ENCODE measurements at places on chromosomes 3 and 15.
A peak's percentile ranks its signal among the peaks of the same experiment; 100 is the strongest.

- DNase-seq, result no peak
These were observed 118.2 kb upstream of the GOLIM4 start for GRCh38 chr3:168213920-168214319.

DNA sequence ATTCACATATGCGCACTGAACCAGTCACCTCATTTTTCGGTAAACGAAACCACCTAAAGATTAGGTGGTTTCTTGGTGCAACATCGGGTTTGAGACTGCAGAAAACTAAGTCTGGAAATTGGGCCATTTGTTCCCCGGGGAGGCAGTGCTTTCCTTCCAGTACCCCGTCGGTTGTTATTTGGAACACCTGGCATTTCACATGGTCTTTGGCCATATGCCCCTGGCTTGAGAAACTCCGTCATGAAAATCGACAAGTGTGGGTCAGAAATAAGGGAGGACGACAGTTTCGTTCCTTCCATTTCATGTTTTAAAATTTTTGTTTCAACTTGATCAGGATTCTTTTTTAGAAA lies 544 bp upstream of the GATM start:
- DNase-seq, result no peak

DNA sequence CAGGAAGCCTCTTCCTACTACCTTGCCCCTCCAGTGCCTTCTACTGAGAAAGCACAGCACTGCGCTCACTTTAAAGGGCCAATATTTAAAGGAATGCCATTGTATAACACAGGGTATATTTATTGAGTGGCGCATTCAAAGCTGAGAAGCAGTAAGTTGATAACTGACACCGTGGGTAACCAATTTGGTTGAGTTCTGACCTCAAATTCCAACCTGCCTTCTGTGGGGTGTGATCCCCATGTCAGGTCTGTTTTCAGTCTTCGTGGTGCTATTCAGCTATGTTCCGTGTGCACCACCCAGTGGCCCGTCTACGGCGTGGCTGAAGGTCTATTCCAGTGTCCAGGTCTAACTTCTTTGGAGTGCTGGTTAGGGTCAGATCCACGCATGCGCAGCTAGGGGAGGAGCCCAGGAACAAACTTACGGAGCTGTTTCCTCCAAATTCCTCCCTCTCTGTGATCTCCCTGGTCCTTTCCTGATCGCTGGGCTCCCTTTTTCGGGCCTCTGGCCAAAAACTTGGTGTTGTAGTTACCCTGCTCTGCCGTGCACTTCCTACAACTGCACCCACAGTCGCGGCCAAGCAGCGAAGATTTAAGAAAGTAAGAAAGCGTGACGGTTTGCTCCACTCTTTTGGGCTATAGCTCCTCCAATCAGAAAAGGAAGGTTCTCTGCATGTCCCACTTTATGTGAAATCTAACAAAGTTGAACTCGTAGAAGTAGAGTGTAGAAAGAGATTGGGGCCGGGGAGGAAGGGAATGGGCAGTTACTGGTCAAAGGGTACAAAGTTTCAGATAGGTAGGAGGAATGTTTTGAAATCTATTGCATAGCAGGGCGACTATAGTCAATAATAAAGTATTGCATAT lies 7.7 kb downstream of the LRRC2 start:
- peak; percentile 51 for DNase-seq

DNA sequence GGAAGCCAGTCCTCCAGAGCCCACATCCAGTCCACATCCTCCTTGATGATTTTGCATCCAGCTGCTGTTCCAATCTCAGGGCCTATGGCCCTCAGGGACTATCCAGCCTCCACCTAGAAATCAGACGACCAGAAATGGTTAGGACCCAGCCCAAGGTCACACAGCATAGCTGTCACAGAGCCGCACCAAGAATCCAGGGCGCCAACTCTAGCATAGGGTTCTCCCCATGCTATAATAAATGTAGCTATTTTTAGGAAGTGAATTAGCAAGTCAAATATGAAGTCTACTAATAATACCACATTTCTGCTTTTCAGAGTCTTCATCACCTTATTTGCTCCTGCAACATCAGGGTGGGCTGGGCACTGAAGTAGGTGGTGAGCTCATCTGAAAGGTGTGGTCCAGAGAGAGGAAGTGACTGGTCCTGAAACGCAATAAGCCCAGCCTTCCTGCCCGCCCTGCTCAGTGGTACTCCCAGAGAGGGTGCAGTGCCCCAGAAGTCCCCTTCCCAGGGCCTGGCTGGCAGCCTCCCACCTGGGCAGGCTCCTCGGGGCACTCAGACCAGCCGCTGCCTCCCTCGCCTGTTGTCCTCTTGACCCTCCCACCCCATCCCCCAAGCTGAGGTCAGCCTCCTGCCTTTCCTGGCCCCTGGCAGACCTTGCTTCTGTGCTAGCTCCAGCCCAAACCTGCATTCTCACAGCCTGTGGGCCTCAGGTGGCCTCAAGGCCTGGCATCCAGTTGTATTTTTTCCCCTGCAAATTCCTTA lies 17.6 kb upstream of the CYP11A1 start:
- DNase-seq, result no peak

DNA sequence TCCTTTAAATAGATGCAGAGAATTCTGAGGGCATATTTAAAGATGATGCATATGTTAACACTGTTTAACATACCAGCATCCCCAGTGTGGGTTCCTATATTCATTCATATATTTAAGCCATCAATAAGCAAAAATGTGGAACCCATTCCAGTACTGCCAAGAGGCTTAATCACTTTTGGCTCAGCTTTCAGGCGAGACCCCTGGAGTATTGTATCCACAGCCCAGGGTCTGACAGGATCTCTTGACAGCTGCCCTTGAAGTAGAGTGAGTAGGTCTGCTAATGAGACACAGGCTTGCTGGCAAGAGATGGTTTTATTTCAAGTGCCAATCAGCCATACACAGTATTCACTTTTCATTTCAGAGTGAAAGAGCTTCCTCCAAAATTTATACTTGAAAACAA lies 367.3 kb downstream of the OCA2 start:
- DNase-seq, result no peak

GRCh38 chr3:89411201-89411600 lies 303.8 kb downstream of the EPHA3 start:
- no peak for DNase-seq

- no peak for DNase-seq
These were observed 60.1 kb downstream of the PYDC2 start for GRCh38 chr3:191521055-191521454.
